A375 (cell line): ENCODE measurements at places on chromosomes 12 and 14. TPM values are rescaled to one million over a fixed set of nuclear protein-coding genes. Genes with fewer than 3 reads are reported as not detected.

The GPRC5D gene
- not detected in 2 replicates for total RNA-seq

The TAS2R14 gene
- 1.5 and 2.2 TPM in 2 replicates for total RNA-seq

The CLEC12A gene
- not detected in 2 replicates for total RNA-seq

The LTBP2 gene
- 3.4 and 5.8 TPM in 2 replicates for total RNA-seq

The NPFF gene
- not detected in 2 replicates for total RNA-seq

The CD4 gene
- total RNA-seq: 0.04 TPM in 1 of 2 replicates, not detected in the other

The LRRC10 gene
- total RNA-seq: not detected in 2 replicates

The KRT2 gene
- total RNA-seq: not detected in 2 replicates

The SLC4A8 gene
- 3.7 and 5.1 TPM in 2 replicates for total RNA-seq

The KRT72 gene
- total RNA-seq: not detected in 2 replicates

The B4GALNT1 gene
- 25.6 and 26.7 TPM in 2 replicates for total RNA-seq

The PPM1H gene
- 2.4 and 3.0 TPM in 2 replicates for total RNA-seq

The NTS gene
- total RNA-seq: 0.11 TPM in 1 of 2 replicates, not detected in the other
